ENCODE measurements at places on chromosomes 1 and 21.
A peak's percentile ranks its signal among the peaks of the same experiment; 100 is the strongest.

GRCh38 chr1:30313584-30313983 lies 409.8 kb downstream of the MATN1 start:
- no peak for DNase-seq

DNA sequence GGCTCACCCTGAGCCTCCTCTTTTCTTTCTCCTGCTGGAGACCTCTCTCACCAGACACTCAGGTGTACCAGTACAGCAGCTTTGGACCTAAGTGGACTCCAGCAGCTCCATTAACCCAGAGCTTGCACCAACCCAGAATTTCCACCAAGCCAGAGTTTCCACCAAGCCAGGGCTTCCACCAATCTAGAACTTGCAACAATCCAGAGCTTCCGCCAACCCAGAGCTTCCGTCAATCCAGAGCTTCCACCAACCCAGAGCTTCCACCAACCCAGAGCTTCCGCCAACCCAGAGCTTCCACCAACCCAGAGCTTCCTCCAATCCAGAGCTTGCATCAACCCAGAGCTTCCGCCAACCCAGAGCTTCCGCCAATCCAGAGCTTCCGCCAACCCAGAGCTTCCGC lies 23.2 kb downstream of the CRYAA start:
- DNase-seq = no peak

GRCh38 chr1:27690183-27690582 lies 18.2 kb upstream of the IFI6 start:
- DNase-seq = peak; percentile 26

DNA sequence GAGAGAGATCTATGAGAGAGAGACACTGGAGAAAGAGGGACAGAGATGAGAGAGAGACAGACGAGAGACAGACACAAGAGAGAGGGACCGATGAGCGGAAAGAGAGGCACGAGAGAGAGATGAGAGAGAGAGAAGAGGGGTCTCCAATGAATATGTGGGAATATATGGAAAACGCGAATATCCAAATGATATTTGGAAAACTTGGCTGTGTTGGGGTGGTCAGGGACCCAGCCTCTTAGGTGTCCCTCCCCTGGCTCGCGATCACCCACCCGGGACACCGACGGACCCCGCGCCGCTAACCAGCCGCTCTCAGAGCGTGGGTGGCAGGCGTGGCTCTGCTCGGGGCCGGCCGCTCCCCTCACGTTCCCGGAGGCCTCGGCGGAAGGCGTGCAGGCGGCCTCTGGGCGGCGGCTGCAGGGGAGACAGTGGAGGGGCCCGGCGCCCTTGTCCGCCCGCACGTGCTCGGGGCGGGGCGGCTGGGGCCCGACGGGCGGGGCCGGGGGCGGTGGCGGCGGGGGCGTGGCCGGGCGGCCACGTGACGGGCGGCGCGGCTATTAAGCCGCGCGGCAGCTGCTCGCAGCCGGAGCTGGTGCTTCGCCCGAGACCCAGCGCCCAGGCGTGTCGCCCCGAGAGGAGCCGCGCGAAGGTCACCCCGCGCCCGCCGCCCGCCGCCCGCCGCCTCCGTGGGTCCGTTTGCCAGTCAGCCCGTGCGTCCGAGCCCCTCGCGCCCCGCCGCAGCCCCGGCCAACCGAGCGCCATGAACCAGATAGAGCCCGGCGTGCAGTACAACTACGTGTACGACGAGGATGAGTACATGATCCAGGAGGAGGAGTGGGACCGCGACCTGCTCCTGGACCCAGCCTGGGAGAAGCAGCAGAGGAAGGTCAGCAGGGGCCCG lies at the start of gene ACTN2:
Gene ACTN2 (plus strand): TSS at position 583 of the 898 bp plus-strand sequence. CDS start 175 bp downstream, at position 758.
- DNase-seq = peak; percentile 44

- DNase-seq = no peak
Measured at GRCh38 chr1:8416881-8417280, 99.0 kb downstream of the SLC45A1 start.

- DNase-seq = peak; percentile 70
Measured at GRCh38 chr21:42406201-42406621, 2.5 kb downstream of the UBASH3A start.

- peak; percentile 55 for DNase-seq
Measured at GRCh38 chr1:196723325-196724185, 51.1 kb upstream of the CFHR3 start.

DNA sequence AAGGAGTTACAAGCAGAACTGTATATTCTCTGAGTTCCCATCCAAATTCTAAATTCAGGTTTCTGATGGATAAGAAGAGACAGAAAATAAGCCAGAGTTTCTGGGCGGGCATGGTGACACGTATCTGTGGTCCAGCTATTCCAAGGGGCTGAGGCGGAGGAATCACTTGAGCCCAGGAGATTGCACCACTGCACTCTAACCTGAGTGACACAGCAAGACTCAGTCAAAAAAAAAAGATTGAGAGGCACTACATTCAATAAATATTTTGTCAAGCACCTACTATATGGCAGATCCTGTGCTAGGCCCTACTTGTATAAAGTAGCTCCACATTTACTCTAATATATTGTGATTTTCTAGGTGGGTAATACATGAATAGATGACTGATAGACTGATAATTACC lies 6.4 kb upstream of the FRRS1 start:
- no peak for DNase-seq

DNA sequence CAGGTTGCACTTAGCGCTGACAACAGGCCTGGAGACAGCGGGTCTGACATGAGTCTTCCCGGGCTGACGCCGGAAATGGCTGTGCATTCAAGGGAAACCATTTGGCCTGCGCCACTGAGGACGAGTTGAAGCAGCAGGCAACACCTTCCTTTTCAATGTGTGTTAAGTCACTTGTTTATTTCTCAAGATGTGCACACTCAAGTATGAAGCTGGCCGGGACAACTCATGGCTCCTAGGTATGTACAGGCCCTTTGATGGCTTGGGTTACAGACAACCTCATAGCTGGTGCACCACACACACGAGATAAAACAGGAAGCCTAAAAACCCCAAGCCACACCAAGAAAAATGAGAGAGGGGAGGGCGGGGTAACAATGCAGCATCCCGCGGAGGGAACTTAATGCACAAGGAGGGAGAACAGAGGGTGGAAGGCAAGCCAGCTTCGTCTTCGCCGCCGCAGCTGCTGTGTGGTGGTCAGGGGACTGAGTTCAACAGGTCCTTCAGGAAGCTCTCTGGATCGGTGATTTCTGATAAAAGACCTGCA lies 118.0 kb upstream of the IFFO2 start:
- DNase-seq = peak; percentile 73

- no peak for DNase-seq
Measured at GRCh38 chr1:21020151-21020550, 156.5 kb downstream of the EIF4G3 start.

GRCh38 chr1:246329900-246330299 lies 177.2 kb downstream of the SMYD3 start:
- peak; percentile 13 for DNase-seq

DNA sequence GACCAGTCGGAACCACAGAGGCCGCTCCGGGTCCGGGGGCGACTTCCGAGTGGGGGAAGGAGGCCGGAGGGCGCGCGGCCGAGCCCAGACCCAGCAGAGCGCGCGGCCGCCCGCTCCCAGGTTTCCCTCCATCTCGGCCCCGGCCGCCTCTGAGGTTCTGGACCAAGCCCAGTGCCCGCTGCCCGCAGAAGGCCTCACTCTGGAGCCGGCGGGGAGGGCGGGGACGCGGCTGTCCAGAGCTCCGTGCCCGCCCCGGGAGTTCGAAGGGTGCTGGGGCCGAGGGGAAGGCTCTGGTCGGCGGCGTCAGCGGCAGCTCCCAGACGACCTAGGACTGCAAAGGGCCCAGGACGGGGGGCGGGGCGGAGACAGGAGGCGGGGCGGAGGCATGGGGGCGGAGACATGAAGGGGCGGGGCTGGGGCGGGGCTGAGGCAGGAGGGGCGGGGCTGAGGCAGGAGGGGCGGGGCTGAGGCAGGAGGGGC lies 48.0 kb upstream of the SLC19A1 start:
- DNase-seq = peak; percentile 58

DNA sequence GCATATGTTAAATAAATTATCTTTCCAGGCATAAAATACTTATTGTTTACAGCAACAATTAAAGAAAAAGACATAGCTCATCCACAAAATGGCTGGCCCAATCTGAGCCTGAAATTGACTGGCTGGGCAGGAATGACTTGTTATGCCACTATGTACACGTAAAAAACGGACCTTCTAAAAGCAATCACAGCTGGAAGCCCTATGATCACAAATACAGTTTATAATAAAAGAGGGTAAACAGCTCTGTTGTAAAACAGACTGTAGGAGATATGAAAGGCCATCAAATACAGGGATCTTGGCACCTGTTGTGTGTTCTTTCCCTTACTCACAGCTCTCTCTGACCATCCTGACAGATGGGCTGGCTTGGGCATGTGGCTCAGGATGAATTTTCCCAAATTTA lies 70.5 kb upstream of the DMRTA2 start:
- DNase-seq = no peak

DNA sequence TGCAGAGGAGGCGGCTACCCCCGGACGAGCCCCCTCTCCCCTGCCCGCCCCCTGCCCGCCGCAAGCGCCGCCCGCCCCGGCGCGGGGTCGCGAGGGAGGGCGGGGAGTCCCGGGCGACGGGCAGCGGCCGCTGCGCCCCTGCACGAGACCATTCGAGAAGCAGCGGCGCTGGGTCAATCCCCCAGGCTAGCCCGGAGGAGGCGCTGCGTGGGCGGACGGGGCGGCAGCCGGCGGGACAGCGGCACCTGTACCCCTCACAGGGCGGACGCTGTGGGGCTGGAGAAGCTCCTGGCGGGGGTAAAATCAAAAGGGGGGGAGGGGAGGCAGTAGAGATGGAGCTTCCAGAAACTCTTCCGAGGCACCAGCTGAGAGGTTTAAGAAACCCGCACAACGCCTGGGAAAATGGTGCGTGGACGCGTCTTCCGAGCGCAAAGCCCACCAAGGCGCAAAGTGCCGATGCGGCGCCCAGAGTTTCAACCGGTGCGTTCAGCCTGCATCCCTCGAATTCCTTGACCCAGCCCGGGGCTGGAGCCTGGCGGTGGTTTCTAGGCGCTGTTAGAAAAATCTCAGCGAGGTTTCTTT lies at the start of gene PLPPR5:
Gene PLPPR5 (minus strand): TSS at position 1 of the 582 bp plus-strand sequence. CDS start 190 bp downstream, outside the sequence.
- no peak for DNase-seq

- DNase-seq = no peak
Measured at GRCh38 chr1:201892211-201892610, 3.5 kb downstream of the SHISA4 start.

- no peak for DNase-seq
Measured at GRCh38 chr21:32359719-32360260, 33.0 kb downstream of the URB1 start.

- peak; percentile 79 for DNase-seq
Measured at GRCh38 chr1:21293537-21294265, 3.4 kb upstream of the ECE1 start.

DNA sequence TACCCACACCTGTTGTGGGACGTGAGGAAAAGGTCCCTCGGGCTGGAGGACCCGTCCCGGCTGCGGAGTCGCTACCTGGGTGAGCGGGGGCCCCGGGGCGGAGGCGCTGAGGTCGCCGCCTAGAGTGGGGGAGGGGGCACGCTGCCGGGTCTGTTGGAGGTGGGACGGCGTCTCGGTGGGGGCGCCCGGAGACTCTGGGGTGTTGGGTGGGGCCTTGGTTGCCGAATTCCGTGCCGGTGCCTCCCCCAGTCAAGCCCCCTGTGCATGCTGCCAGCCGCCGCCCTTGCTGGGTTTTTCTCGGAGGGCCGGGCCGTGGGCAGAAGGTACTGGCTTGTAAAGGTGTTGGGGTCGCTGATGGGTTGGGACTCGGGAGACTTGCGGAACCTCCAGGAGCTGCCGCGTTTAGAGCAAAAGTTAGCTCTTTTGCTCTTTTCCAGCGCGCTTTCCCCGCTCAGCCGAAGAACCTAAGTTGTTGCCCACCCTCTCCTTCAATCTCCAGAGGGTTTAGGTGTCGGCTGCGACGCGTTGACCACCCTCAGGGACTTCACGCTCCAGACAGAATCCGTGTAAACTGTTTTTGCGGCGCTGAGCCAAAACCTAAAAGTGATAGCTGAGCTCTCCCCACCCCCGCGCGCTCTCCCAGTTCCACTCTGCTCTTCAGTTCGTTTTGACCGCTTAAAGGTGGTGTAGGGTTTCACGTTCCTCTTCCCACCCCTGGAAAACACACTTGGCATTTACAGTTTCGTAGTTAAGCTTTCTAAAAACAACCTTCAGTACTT lies at the start of gene MPC2:
Gene MPC2 (minus strand): TSS at position 143 of the 779 bp plus-strand sequence. CDS start 1,231 bp downstream, outside the sequence.
- DNase-seq = peak; percentile 72

- DNase-seq = no peak
Measured at GRCh38 chr1:59718989-59719360, 95.8 kb upstream of the HOOK1 start.

- no peak for DNase-seq
Measured at GRCh38 chr1:104801344-104801743, 1051.6 kb downstream of the AMY1C start.

DNA sequence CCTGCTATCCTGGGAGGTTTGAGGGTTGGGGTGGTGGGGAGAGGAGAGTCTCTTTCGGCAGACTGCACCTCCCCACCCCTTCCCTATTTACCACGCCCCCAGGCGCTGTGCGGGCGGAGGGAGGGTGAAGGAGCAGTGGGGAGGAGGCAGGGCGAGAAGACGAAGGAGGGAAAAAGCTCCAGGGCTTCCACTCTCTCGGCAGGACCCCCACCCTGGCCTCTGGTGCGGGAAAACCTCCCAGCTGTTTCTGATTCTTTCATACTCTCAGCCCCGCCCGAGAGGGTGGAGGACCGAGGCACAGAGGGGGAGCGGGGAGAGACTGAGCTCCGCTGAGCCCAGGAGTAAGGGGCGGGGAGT lies 866 bp upstream of the WNT2B start:
- DNase-seq = peak; percentile 21

DNA sequence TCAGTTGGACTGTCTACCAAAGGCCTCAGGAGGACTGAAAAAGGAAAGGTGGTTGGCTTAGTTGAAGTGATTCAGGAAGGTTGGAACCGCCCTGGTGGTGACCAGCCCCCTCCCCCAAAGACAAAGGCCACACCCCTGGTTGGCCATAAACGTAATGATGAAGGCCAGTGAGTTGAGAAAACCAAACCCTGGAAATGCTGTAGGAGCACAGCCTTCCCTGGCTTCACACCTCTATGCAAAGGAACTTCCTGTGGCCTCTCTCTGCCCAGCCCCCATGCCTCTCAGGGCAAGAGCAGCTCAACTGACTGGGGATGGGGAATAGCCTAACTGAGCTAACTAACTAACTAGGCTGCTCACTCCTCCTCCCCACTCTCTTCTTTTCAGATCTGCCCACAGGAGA lies 90.4 kb downstream of the NPHP4 start:
- no peak for DNase-seq

DNA sequence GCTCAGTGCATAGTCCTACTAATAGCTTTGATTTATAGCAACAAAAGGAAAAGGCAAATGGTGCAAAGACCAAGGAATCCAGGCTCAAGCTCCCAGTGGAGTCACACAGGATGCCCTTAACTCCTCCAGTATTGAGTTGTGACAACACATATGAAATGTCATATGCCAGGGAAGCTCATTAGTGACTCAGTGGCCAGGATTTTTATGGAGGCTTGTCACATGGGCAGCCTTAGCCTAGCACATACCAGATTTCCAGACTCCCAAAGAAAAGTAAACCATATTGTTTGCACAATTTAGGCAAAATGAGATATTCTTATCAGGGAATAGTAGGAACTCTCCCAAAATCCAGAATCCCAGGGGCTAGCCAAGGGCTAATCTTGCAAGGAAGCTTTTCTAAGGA lies 129.2 kb downstream of the MAGI3 start:
- no peak for DNase-seq

GRCh38 chr1:6985549-6986276 lies 200.5 kb downstream of the CAMTA1 start:
- DNase-seq = no peak

- DNase-seq = no peak
Measured at GRCh38 chr1:232951180-232951579, 769 bp downstream of the NTPCR start.

- DNase-seq = no peak
Measured at GRCh38 chr1:209710847-209711246, 6.2 kb downstream of the HSD11B1 start.
